ENCODE measurements at places on chromosomes 16 and 17.
A peak's percentile ranks its signal among the peaks of the same experiment; 100 is the strongest.

DNA sequence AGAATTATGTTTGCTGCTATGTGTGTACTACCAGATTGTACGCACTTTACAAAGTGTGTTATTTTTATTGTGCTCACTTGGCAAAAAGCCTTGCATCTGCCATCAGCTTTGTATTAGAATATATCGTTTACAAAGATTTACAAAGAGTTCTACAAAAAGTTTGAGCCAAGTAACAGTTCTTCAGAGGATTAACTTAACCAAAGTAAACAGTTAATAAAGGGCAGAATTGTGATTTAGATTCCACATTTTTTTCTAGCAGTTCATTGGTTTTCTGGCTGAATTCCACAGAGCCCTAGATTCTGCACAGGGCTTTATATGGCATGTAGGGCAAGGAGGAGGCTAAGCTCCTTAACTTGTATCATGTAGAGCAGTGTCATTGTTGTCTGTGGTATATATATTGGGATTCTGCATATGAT lies 29.4 kb downstream of the UTP18 start:
- DNase-seq, result no peak

GRCh38 chr16:68416057-68417046 lies 32.0 kb downstream of the SMPD3 start:
- no peak for DNase-seq

- DNase-seq, result no peak
Observed at GRCh38 chr17:32992321-32993033, 830 bp downstream of the SPACA3 start.

DNA sequence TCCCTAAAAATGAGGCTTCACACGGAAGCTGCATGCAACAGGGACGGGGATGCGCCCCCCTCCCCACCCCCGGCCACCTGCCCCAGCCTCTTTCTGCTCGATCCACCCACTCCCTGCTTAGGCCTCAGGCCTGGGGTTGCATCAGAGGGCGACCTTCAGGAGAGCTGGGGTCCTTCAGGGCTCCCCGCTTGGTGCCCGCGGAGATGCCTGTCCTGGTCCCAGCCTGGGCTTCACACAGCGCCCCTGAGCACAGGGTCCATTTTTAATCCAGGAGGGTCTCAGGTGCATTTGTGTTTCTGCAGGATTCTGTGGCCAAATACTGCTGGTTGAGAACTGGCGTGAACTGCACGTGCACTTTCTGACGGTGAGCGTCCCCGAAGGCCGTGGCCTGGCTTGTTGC lies 7.4 kb upstream of the APRT start:
- DNase-seq, result no peak

DNA sequence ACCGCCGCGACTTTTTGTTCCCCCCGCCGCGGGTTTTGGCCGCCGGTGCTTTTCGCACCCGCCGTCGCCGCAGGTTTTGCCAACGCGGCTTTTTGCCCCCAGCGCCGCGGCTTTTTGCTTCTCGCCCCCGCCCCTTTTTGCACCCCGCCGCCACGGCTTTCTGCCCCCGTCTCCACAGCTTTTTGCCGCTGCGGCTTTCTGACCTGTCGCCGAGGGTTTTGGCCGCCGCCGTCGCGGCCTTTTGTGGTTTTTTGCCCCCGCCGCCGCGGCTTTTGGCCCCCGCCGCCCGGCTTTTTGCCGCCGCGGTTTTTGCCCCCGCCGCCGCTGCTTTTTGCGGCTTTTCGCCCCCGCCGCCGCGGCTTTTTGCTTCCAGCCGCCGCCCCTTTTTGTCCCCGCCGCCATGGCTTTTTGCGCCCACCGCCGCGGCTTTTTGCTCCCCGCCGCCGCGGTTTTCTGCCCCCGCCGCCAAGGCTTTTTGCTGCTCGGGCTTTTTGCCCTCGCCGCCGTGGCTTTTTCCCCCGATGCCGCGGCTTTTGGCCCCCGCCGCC lies 151.1 kb downstream of the KCNJ18 start:
- no peak for DNase-seq

- DNase-seq, result no peak
Observed at GRCh38 chr17:5557485-5557884, 26.8 kb downstream of the NLRP1 start.

- DNase-seq, result no peak
Observed at GRCh38 chr17:75834279-75834920, 9.8 kb downstream of the UNC13D start.

DNA sequence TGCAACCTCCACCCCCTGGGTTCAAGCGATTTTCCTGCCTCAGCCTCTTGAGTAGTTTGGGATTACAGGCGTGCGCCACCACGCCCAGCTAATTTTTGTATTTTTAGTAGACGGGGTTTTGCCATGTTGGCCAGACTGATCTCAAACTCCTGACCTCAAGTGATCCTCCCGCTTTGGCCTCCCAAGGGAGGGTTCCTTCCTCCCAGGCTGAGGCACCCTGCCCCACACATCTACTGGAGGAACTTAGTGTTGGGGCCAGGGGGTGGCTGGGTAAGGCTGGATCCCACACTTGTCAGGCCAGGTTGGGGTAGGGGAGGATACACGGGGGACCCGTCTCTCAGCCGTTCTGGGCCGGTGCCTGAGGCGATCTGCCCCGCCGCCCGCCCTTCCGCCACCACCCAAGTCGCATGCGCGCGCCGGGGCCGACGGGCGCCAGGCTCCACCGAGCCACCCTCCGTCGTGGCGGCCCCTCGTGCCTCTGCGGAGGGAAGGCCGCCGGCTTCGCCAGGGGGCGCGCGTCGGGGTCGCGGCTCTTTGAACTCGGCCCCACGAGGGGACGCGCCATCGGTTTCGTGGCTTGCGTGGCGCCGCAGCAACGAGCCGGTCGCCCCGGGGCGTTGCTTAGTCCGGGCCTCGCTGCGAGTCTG lies 15.9 kb downstream of the GRB7 start:
- peak; percentile 73 for DNase-seq

DNA sequence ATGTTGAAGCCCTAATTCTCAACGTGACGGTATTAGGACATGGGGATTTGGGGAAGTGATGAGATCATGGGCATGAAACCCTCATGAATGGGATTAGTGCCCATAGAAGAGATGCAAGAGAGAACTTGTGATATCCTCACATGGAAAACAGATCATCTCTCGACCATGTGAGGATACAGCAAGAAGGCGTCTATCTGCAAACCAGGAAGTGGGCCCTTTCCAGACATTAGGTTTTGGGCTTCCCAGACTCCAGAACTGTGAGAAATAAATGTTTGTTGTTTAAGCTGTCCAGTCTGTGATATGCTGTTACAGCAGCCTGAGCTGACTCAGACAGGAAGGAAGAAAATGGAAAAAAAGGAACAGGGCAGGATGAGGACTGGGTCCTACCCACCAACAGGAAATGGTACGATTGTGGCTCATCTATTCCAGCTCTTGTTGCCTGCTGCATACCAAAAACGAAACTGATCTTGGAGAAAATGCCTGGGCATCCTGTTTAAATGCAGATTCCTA lies 21.9 kb upstream of the SSTR2 start:
- no peak for DNase-seq

DNA sequence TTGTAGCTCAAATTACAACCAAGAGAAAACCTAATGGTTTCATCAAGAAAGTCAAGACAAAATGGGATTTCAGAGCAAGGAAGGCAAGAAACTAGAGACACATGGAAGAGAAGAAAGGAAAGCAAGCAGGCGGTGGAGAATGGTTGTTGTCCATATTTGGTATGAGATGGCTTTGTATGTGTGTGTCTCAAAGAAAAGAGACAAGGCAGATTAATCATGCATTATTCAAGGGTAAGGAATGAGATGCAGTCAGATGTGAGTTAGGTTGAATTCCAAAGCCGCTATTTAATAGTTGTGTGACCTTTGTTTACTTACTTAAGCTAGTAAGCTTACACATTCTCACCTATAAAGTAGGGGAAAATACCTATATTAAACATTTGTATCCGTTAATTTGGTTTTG lies 1029.6 kb downstream of the CDH11 start:
- DNase-seq, result no peak

DNA sequence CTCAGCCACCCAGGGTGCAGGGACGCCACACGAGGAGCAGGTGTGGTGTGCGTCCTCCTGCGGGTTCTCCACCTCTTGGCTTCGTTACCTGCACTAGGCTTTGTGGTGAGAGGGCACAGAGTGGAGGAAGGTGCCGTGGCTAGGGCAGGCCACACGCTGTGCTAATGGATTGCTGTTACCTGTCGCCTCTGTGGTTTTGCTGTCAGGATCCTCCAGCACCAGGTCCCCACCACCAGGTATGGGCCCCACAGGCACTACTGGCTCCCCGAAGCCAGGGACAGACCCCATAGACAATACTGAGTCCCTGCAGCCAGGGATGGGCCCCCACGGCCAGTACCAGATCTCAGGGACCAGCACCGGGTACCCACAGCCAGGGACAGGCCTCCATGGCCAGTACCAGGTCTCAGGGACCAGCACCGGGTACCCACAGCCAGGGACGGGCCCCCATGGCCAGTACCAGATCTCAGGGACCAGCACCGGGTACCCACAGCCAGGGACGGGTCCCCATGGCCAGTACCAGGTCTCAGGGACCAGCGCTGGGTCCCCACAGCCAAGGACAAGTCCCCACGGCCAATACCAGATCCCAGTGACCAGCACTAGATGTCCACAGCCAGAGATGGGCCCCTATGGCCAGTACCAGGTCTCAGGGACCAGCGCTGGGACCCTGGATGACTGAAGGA lies 315.6 kb downstream of the SEC14L1 start:
- no peak for DNase-seq

DNA sequence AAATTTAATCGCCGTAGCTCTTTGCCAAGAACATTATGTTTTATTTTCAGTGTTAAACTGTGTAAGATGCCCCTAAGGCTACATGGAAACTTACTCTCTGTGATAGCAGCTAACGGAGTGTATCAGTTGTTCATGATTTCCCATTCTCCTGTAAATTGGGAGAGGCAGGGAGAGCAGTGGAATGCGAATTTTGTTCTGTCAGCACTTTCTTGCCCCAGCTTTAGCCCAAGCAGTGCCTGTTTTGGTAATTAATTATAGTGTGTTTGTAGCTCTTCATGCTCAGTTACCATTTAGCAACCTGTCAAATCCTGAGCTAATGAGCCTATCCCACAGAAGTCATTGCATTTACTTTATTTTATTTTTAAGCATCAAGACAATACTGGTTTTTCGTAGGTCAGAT lies 475.1 kb upstream of the RBFOX1 start:
- DNase-seq, result no peak

GRCh38 chr17:34556931-34557330 lies 22.5 kb upstream of the TMEM132E start:
- no peak for DNase-seq

GRCh38 chr17:57091186-57091618 lies 6.2 kb downstream of the AKAP1 start:
- no peak for DNase-seq

- no peak for DNase-seq
Observed at GRCh38 chr16:22624038-22624799, 113.5 kb downstream of the NPIPB5 start.

DNA sequence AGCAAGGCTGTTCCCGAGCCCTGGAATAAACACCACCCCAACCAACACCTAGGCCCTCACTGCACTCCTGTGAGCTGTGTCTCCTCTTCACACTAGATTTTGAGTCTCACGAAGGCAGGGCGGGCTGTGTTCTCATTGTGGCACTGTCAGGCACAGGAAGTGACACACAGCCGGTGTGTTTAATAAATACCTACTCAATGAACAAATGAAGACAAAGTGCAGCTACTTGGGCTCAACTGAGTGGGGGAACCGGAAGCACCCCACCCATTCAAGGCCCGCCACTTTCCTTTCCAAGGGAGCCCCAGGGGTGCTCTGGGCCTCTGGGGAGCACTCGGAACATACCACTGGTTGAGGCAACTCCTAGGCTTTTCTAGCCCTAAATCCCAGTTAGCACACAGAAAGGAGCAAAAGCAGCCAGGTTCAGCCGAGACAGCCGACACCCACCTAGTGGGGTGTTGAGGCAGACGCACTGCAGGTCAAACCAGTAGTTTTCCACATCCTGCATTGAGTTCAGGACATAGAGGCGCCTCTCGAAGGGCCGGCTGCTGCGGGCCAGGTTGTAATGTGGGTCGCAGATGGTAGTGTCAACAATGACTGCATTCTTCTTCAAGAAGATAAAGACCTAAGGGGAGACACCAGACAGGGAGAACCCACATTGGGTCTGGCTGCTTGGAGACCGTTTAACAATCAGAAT lies 57.7 kb downstream of the GTF3C1 start:
- DNase-seq, result no peak

GRCh38 chr16:85029408-85029784 lies 1.8 kb downstream of the KIAA0513 start:
- DNase-seq, result no peak

- no peak for DNase-seq
Observed at GRCh38 chr17:28622186-28622585, 8.2 kb upstream of the RSKR start.

DNA sequence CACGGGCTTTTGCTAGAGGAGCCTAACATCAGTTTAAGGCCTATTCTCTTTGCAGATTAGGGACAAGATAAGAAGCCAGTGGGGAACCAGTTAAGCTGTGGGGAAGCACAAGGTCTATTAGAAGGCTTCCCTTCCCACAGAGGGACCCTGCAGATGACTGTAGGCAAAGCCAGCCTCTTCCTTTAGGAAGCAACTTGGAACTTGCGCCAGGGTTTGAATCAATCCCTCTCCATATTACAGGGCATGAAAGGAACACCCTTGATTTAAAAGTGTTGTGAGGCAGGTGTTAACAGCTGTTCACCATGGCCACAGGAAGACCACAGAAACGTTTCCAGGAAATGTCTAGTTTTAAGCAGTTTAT lies 77.3 kb downstream of the RPTOR start:
- no peak for DNase-seq

- DNase-seq, result no peak
Observed at GRCh38 chr17:35543856-35544255, 6.4 kb upstream of the SLFN12L start.

GRCh38 chr16:23867566-23867965 lies 31.8 kb downstream of the PRKCB start:
- DNase-seq, result no peak

DNA sequence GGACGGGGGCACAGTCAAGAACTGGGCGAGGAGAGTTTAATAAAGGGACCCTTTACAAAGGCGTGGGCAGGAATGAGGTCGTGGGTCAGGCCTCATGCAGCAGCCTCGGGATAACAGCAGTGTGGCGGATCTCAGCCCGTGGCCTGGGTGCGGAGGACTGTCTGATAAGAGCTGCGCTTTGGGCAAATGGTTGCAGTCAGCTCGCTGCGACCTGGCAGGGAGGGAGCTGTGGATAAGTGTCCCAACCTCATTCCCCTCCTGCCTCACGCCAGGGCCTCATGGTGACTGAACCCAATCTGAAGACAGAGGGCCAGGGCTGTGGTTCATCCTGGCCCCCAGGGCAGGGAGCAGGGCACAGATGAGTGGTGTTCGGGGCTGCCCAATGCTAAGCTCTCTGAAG lies 13.6 kb downstream of the SMTNL2 start:
- no peak for DNase-seq

GRCh38 chr17:57751348-57751971 lies 6.4 kb upstream of the CCDC182 start:
- DNase-seq, result no peak

GRCh38 chr17:78040440-78041385 lies 82.2 kb downstream of the TNRC6C start:
- no peak for DNase-seq

- peak; percentile 71 for DNase-seq
Observed at GRCh38 chr17:8153957-8154607, 1.9 kb upstream of the PER1 start.

- DNase-seq, result no peak
Observed at GRCh38 chr17:31857920-31858641, 963 bp downstream of the COPRS start.

GRCh38 chr16:84098939-84099338 lies 17.8 kb downstream of the MBTPS1 start:
- no peak for DNase-seq
